ENCODE measurements at places on chromosomes 7 and 10. TPM values are rescaled to one million over a fixed set of nuclear protein-coding genes. Genes with fewer than 3 reads are reported as not detected.

- DNase-seq = no peak
These were observed 115.7 kb downstream of the OAT start for GRCh38 chr10:124302951-124303505.

- no peak for DNase-seq
These were observed 43.8 kb upstream of the ACSL5 start for GRCh38 chr10:112330162-112330561.

The ZNF92 gene
- 4.5 TPM for total RNA-seq

The TYW1B gene
- 0.78 TPM for total RNA-seq

The OLAH gene
- total RNA-seq = 1.8 TPM

DNA sequence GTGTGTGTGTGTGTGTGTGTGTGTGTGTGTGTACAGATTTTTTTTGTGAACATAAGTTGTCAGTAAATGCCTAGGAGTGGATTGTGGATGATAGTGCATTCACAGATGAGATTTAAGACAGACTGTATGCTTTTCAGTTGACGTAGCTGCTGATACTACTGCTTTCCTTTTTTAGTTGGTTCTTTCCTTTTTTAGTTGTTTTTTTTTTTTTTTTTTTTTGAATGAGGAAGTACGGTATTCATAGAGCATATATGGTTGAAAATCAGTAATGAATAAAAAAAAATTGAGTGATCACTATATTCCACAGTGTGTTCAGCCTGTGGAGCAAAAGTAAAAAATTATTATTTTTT, 80.5 kb downstream of the RBM33 start:
- DNase-seq = no peak

DNA sequence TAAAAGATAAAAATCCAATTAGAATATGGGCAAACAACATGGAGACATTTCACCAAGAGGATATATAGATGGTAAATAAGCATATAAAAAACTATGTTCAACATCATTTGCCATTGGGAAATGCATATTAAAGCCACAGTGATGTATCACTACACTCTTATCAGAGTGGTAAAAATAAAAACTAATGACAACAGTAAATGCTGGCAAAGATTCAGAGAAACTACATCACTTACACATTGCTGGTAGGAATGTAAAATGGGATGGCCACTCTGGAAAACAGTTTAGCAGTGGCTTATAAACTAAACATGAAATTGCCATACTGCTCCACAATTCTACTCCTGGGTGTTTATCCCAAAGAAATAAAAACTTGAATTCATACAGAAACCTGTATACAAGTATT, 59.2 kb downstream of the CROT start:
- no peak for DNase-seq

GRCh38 chr10:107583974-107584373, 419.5 kb upstream of the SORCS1 start:
- DNase-seq = no peak

DNA sequence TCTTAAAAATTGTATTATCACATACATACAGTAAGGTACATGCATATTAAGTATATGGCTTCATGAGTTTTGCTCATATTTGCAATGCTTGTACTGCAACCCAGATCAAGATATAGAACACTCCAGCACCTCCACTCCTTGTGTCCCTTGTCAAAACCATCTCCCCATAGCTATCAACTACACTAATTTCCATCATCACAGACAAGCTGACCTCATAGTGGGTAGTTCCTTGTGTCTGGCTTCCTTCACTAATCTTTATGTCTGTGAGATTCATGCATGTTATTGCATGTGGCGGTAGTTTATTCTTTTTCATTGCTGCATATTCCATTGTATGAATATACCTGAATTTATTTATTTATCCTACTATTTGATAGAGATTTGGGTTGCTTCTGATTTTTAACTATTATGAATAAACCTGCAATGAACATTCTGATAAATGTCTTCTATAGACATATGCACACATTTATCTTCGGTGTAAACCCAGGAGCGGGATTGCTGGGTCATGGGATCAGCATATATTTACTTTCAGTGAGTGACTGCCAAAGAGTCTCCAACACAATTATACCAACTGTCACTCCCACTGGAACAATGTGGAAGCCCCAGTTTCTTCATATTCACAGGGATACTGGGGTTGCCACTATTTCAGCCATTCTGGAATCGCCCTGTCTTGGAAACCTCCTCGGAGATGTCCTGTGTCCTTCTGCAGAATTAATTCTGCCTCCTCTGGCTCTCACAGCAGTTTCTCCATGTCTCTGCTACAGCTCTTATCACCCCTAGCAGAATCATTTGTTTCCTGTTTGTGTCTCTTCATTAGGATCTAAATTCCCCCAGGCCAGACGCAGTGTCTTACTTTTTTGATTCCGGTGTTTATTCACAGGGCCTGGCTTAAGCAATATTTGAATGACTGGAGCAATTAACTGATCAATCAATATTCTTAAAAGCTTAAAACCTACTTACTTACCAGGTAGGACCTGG, 14.7 kb upstream of the ADAM12 start:
- DNase-seq = no peak

- DNase-seq = peak; percentile 49
These were observed 1.1 kb downstream of the SNX13 start for GRCh38 chr7:17939211-17939605.

The CALHM3 gene
- not detected for total RNA-seq

GRCh38 chr7:2660359-2661095, 27.5 kb upstream of the AMZ1 start:
- no peak for DNase-seq

DNA sequence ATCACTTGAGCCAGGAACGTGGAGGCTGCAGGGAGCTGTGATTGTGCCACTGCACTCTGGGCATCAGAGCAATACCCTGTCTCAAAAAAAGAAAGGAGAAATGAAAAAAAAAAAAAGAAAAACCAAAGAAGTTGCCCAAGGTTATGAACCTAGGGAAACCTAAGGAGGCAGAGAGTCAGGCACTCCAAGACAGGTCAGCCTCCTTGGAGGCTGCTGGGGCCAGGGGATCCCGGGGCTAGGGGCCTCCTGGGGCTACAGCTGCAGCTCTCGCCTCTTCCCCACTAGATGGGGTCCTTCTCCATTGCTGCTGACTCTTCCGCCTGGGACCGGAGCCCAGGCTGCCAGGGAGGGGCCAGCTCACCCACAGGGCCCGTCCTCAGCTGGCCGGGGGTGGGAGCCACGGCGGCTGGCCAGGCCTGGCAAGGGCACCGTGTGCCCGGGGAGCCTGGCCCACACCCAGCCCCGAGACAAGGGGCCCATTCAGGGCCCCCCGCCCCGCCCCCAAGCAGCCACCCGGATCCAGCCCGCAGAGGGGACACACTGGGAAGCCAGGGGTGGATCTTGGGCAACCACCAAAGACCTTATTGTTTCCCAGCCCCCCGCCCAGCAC, 1.7 kb upstream of the SPACDR start:
- no peak for DNase-seq

The TAS2R41 gene
- not detected for total RNA-seq

DNA sequence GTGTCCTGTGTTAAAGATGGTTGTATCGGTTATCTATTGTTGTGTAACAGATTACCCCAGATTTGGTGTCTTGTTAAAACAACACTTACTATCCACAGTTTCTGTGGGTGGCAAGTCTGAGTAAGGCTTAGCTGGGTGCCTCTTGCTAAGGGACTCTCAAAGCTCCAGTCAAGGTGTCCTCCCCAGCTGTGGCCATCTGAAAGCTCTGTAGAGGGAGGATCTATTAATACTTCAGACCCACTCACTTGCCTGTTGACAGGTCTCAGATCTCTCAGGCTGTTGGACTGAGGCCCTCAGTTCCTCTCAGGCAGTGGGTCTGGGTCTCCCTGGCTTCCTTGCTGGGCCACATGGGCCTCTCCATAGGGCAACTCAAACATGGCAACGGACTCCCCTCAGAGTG, 19.6 kb downstream of the ARID5B start:
- no peak for DNase-seq

- DNase-seq = no peak
These were observed 50.3 kb upstream of the PIP4K2A start for GRCh38 chr10:22764639-22765038.

The ERVW-1 gene
- not detected for total RNA-seq

GRCh38 chr10:88317099-88317498, 266.0 kb downstream of the RNLS start:
- DNase-seq = no peak

DNA sequence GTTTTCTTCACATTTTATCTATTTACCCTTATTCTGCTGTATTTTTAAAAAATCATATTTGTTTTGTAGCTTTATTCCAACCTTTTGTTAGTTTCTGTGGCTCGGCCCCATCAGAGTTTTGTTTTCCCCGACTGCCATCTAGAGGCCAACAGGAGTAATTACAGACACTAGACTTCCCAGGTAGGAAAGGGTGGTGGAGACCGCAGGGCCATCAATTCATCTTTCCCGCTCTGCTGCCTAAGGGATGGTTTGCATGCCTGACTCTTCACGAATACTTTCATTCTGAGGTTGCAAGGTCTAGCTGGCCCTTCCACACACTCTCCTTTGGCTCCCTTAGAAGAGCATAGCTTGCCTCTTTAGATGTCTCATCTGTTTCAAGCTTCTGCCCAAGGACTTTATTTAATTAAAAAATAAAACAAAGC, 38.3 kb downstream of the LYZL2 start:
- peak; percentile 51 for DNase-seq

DNA sequence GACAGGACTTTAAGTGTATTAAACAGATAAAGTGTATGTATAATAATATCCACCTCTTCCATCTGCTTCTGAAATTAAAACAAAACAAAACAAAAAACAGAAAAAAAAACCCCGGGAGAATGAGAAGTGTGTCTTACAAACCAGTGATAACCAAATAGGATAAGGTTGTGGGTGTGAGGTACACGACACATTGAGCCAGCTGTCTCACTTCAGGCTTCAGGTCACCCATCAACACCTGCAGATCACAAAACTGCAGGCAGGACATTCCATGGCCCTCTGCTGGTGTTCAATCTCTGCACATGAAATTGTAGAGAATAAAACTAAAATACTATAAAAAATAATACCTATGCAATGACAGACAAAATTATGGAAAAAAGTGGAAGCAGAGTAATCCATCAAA, 339.9 kb downstream of the SFMBT2 start:
- DNase-seq = no peak

The LIPJ gene
- total RNA-seq = not detected

DNA sequence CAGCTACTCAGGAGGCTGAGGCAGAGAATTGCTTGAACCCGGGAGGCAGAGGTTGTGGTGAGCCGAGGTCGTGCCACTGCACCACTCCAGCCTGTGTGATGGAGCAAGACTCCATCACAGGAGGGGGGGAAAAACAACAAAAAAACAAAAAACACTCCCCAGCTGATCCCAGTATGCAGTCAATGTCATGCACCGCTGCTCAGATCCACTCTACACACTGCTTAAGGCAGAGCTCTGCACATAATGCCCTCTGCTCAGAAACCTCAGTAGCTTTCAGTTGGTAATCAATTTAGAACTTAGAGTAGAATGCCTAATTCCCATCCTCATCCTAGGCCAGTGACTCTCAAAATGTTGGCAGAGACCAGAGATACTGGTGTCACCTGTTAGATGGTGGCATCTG, 43.9 kb downstream of the PDSS1 start:
- DNase-seq = no peak

GRCh38 chr7:42596737-42597136, 315.1 kb downstream of the C7orf25 start:
- no peak for DNase-seq

GRCh38 chr7:6433784-6434615, 13.8 kb downstream of the DAGLB start:
- no peak for DNase-seq

Measured in Caki2 (cell line).